NCI-H1092 (cell line): ENCODE measurements at places on chromosomes 4 and X.

DNA sequence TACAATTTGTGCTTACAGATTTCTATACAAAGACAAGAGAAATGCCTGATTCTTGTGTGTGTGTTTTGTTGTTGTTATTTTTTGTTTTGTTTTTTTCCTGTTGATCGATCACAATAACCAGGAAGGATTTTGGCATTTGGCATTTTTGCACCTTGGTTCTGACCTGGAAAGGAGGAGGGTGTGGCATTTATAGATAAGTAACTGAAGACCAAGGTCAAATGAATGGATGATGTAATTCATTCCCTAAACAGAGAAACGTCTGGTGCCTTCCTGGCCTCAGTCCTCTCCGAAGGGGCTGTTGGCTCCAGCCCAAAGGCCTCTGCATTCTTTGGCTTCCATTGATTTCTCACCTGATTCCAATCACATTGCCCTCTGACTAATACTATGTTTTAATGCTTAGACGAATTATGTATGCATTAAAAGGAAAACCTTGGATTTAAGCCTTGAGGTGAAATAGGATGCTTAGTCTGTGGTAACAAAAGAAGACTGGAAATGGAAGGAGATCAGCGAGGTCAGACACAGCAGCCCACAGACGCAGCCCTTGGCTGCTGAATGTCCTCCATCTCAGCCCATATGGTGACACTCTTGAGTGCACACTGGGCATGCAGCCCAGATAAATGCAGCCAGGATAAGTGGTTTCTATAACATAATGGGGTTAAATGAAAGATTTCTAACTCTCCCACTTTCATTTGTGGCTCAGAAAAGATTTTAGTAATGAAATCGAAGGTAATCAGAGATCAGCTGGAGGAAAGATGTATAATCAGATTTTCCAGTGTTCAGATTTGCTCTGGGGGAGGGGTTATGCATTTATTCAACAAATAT lies 60.5 kb upstream of the TRIM2 start:
- peak; percentile 88 for DNase-seq

GRCh38 chrX:1468250-1468772 lies 15.6 kb upstream of the ASMTL start:
- DNase-seq: no peak

DNA sequence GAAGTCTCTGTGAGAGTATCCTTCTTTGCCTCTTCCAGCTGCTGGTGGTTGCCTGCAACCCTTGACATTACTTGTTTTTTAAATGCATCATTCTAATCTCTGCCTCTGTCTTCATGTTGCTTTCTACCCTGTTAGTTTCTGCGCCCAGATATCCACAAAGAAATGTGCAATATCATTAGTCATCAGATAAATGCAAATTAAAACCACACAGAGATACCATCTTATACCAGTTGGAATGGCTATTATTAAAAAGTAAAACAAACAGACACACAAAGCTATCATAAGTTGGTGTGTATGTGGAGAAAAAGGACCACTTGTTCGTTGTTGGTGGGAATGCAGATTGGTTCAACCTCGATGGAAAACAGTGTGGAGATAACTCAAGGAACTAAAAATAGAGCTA lies 517.4 kb downstream of the FAT4 start:
- no peak for DNase-seq

DNA sequence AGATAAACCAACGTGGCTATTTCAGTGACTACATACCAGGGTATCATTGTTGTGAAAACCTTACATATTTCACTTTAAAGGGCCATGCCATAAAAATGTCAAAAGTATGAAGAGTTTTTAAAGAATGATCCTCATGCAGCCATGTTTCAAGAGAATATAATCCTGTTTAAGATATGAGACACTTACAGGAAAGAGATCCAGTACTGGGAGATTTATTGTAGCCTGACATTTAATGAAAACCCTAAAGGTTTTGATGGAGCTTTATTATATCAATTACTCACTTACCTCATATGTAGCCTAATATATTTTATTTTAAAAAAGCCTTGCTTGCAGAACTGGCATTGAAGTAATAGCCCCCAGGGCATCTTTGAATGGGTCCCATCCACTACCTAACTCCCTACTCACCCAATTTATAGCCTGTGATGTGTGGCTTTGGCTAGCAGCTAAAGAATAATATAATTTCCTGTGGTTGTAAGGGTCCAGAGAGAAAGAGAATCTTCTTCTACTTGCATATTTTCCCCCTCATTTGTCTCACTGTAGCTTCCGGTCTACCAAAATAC lies 7.7 kb upstream of the GABRG1 start:
- DNase-seq: no peak

- no peak for DNase-seq
Observed at GRCh38 chr4:26120098-26120825, 200.6 kb upstream of the RBPJ start.

DNA sequence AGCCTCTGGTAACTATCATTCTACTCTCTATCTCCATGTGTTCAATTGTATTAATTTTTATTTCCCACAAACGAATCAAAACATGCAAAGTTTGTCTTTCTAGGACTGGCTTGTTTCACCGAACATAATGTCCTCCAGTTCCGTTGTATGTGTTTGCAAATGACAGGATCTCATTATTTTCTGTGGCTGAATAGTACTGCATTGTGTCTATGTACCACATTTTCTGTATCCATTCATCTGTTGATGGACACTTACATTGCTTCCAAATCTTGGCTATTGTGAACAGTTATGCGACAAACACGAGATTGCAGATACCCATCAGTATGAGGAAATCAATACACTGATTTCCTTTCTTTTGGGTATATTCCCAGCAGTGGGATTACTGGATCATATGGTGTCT lies 8.4 kb upstream of the LDOC1 start:
- DNase-seq: no peak

GRCh38 chrX:101977106-101977505 lies 45.3 kb upstream of the ZMAT1 start:
- DNase-seq: no peak

DNA sequence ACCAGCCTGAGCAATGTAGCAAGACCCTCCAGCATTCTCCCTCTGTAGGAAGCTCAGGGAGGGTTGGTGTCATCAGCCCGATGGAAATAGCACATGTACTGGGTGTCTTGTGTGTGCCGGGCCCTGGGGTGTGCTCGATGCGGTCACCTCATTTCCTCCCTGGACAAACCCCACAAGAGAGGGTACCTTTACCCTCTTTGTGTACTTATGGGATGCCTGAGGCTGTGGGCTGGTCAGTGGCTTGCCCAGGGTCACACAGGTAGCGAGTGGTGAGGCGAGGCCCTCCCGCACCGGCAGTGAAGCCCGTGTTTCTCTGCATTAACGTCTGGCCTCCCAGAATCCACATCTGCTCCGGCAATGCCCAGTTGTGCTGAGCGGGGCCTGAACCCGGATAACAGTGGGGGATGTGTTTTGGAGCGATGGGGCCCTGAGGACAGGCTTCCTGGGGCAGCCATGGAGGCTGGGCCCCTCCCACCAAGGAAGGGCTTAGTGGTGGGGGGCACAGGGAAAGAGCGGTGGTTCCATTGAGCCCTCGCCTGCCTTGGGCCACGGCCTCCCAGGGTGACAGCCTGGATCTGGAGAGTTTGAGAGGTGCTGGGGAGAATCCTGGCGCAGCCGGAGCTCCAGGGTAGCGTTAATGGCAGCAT lies 8.1 kb downstream of the PSAPL1 start:
- DNase-seq: no peak

DNA sequence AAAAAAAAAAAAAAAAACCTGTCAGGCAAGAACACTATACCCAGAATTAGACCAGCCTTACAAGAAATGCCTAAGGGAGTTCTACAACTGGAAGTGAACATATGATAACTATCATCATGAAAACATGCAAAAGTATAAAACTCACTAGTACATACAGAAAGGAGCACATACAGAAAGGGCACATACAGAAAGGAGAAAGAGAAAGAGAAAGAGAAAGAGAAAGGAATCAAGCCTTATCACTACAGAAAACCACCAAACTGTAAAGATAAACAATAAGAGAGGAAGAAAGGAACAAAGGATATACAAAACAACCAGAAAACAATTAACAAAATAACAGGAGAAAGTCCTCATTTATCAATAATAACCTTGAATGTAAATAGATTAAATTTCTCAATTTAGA lies 50.4 kb downstream of the PHKA1 start:
- no peak for DNase-seq

- peak; percentile 27 for DNase-seq
Observed at GRCh38 chr4:16066586-16067128, 17.2 kb downstream of the PROM1 start.

GRCh38 chr4:186684889-186685309 lies 38.8 kb downstream of the FAT1 start:
- no peak for DNase-seq

DNA sequence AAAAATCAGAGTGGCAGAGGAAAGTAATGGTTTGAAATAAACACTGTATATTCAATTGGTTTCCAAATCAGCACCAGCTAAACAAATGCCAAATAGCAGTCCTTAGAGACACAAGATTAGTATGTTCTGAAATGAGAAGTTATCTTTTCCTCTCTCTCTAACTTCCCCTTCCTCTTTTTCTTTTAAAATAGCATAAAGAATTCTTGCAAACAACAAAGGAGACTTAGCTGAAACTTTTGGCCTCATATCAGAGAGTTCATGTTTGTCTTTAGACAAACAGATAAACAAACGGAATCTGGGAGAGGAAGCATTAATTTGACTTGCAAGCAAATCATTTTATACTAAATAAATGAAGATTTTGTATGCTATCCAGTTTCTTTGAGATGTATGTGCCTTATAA lies 399.0 kb downstream of the GBA3 start:
- no peak for DNase-seq

DNA sequence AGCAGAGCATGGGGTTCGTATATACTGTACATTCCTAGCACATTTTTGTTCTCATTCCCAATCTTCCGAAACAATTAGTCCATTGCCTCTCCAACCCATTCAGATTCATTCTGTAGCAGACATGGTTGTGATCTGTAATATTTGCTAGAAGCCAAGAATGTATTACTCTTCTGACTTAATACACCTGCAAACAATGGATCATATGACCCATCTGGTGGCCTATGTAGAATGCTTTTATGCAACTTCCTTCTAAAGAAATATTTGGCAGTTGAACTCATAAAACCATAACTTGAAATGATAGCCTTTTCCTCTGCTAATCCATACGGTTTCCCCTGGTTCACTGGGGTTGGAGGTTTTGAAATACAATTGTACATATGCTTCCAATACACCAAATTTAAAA lies 32.8 kb upstream of the SGMS2 start:
- no peak for DNase-seq

- DNase-seq: peak; percentile 69
Observed at GRCh38 chr4:81466841-81467671, 4.7 kb downstream of the RASGEF1B start.

DNA sequence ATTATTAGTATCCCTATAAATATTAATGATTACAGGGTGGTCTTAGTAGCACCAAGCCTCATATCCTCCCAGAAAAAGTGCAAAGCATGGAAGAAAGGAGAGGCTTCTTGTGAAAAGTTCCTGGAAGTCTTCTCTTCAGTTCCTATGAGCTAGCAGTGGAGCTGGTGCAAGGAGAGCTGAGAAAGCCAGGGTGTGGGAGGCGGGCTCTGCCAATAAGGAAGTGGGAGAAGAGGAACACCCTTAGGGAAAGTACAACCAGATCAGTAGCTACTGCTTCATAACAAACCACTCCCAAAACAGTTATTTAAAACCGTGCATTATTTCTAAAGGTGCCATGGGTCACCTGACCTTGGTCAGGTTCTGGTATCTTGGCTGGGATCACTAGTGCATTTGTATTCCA lies 72.4 kb downstream of the MAP9 start:
- no peak for DNase-seq

DNA sequence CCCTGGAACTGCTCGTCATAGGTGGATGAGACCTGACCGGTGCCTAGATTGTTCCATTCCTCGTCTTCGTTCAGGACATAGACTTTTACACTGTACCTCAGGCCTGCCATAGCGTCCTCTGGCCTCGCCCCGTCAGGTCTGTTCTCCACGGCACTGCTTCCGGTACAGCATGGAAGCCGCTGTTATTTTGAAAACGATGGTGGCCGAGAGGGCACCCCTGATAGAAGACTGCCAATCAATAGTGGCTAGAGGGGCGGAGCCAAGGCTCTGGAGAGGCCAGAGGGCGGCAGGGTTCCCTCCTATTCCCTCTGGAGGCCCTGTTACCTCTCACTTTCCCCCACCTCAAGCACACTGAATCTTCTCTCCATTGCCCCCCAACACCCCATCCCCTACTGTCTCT lies at the start of gene PPP4R3C:
PPP4R3C (minus strand) TSS at position 155 of the 400 bp plus-strand sequence; CDS start at position 110, 45 bp downstream.
- DNase-seq: no peak

DNA sequence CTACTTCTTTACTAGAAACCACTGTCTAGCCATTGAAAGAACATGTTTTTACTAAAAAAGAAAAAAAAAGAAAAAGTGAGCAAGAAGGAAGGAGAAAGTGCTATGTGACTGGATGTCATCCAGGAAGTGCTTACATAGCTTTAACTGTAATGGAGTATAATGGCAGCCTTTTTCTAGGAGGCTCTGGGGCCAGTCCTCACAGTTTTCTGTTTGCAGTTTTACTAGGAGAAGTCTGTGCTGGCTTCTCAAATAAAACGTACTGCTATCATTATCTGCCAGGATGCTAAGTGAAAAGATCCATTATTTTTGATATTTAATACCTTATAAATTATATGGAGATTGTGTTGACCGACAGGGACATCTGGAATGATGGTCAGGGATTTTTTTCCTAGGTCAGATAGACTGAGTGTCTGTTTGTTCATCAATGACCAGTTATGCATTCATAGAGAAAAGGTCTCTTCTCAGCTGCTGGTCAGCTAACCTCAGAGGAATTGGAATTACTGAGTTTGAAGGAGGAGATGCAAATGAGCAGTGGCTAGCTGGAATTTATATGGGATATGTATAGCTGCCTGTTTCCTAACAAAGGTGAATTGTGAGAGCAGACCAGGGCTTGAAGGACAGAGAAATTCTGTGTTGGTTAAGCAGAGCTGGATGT lies 21.7 kb downstream of the LPAR4 start:
- no peak for DNase-seq

- DNase-seq: no peak
Observed at GRCh38 chrX:72236841-72237240, 2.0 kb downstream of the ERCC6L start.

DNA sequence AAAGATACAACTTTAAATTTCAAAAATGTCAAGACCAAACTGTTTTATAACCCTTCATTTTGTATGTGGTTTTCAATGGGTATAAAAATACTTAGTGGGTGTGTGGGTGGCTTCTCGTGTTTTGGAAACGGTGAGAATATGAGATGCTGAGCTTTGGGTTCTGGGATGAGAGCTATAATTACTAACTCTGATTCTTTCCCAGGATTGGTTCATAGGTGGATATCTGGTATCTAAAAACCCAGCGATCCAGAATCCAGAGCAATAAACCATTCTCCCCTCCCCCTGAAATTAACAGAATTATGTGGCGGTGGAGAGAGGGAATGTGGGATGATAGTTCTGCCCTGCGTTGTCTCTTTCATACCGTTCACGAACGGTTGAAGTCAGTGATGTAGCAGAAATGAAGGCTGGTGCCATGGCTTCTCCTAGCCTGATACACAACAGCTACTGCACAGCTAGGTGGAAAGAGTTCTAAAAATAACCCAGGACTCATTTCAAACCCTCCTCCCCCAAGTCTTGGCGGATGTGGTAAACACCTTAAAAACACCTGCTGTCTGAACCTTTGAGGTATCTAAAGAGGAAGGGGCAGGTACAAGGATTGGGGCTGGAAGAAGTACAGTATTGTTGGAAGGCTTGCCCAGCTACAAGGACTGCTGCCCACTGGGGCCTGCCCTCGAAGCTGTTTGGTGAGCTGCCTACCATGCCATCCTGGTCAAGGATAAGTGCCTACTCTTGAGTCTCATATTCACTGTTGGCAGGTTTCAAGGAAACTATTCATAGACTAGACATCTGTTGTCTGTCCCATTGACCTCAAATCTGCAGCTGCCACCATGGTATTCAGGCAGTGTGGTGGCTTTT lies 44.5 kb downstream of the SEPTIN11 start:
- peak; percentile 7 for DNase-seq

- DNase-seq: peak; percentile 20
Observed at GRCh38 chrX:40671126-40671525, 23.8 kb upstream of the CXorf38 start.
